SK-N-SH (cell line): ENCODE measurements at places on chromosomes 3 and 15. TPM values are rescaled to one million over a fixed set of nuclear protein-coding genes. Genes with fewer than 3 reads are reported as not detected.

DNA sequence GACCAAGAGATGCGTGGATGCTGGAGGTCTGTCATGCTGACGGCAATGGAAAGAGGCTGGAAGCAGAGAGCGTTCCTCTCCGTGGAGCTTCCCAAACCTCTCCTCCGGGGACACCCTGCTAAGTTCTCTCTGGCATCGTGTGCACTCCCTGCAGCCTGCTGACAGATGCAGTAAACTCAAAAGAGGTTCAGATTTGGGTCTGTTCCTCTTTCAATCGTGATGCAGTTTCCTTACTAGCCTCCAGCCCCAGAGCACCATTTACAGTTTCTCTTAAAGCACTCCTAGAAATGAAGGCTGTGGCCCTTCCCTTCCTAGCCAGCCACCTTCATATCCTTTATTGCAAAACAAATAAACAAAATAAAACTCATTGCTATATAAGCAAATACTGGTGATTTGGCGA is 47.3 kb upstream of the LRRC58 start:
- no peak for DNase-seq

- DNase-seq, result no peak
Observed at GRCh38 chr15:50100486-50100885, 18.5 kb downstream of the ATP8B4 start.

DNA sequence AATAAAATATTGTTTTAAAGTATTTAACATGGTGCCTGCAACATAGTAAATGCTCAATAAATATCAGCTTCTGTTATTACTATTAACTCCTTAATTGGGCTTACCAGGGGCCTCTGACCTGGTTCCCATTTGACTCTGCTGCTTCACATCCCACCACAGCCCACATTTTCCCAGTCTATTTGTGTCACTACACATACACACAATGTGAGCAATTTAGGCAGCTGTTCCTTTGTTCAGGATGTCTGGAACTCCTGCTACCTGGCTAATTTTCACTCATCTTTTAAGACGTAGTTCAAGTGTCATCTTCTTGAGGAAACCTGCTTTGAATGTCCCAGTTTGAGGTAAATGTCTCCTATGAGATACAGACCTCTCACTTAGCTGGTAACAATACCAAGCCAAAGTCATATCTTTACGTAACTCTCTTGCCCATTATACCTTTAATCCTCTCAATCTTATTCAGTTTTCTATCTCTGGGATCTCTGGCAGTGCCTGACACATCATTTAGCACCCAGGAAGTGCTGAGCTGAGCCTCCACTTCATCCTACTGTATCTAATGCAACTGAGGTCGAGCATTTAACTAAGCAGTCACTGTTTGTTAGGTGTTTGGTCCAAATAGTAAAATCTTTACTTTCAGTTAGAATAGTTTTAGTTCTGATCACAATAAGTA is 4.4 kb downstream of the TGFBR2 start:
- DNase-seq, result no peak

GRCh38 chr3:117734496-117734895 is 1024.9 kb downstream of the TUSC7 start:
- DNase-seq, result no peak

DNA sequence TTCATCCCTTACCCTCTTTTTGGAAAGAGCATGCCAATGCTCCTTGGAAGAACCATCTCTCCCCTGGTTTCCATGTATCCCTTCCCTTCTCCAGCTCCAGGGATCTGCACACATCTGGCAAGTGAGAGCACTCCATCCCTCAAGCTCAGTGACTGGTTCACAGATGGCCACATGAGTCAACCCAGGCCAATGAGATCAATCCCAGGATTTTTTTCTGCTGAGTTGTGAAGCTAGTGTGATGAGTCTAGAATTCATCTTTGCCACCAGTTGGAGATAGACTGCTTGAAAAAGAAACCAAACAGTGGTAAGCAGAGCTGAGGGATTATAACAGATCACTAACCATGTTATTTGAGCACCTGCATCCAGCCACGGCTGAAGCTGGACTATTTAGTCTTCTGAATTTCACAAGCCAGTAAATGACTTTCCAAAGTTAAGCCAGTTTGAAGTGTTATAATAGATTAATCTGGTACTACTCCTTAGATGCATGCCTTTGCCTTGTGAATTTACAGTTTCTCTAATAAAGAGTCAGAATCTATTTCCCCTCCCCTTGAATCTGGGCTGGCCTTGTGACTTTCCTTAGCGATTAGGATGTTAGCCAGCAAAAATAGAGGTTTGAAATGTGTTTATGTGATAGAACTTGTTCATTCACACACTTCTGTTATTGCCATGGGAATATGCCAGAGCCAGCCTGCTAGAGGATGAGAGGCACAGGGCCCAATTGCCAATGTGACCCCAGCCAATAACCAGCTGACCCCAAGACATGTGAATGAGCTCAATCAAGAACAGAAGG is 159.8 kb downstream of the WNT5A start:
- no peak for DNase-seq

DNA sequence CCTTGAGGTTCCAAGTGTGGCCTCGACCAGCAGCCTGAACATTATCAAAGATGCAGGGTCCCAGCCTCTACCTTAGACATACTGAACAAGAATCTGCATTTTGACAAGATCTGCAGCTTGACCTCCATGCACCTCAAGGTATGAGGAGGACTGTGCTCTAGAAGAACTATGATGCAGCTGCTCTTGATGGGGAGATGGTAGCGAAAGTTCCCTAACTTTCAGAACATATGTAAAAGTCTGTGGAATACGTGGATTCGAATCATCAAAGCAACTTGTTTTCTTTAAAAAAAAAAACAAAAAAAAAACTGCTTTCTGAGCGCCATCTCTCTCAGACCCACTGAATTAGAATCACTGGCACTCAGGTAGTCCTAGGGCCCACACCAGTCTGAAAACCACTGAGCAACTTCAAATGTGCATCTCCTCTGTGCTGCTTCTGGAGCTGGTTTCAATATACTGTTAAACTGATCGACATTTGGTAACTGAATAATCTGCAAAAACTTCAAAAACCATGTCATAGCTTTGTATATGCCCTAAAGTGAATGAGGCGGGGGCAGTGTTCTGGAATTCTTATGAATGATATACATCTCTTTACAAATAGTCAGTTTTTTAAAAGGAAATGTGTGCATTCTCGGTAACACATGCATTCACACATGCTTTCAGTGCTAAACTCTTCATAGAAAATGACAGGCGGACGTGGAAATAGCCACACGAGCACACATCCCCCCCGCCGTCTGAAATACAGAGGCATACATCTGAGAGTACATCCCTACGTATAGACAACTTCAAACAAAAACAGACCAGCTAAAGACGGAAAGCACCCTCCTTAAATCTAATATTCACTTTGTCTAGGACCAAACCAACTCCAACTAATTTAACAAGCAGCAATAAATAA is 128.8 kb downstream of the FOXP1 start:
- DNase-seq, result no peak

Gene HTR3E
- not detected in 2 replicates for polyA plus RNA-seq

- DNase-seq, result no peak
Observed at GRCh38 chr3:179961703-179962078, 75.0 kb downstream of the PEX5L start.
